ENCODE measurements at places on chromosomes 6 and 20. TPM values are rescaled to one million over a fixed set of nuclear protein-coding genes. Genes with fewer than 3 reads are reported as not detected.

PERP gene
- 3.3 TPM for total RNA-seq

DEFB127 gene
- total RNA-seq, result not detected

SCUBE3 gene
- 22.2 TPM for total RNA-seq

PHIP gene
- total RNA-seq, result 50.0 TPM

ENPP3 gene
- total RNA-seq, result 0.14 TPM

CST4 gene
- not detected for total RNA-seq

LST1 gene
- not detected for total RNA-seq

CCN2 gene
- total RNA-seq, result 24.2 TPM

TMEM170B gene
- total RNA-seq, result 19.3 TPM

KCNQ5 gene
- total RNA-seq, result 1.5 TPM

ANKRD66 gene
- total RNA-seq, result not detected

SFTA2 gene
- not detected for total RNA-seq

CLIC5 gene
- total RNA-seq, result 0.20 TPM

PSMB9 gene
- total RNA-seq, result not detected

ATP6V1G2 gene
- total RNA-seq, result 3.3 TPM

FAM209B gene
- total RNA-seq, result 0.55 TPM
